ENCODE measurements at places on chromosomes 12 and 14.

GRCh38 chr14:89139404-89140247 is 277.4 kb downstream of the FOXN3 start:
- no peak for DNase-seq

- no peak for DNase-seq
Measured at GRCh38 chr12:40204337-40204736, 20.5 kb upstream of the LRRK2 start.

- peak; percentile 87 for DNase-seq
Measured at GRCh38 chr14:95597784-95598211, 62.9 kb downstream of the GLRX5 start.

GRCh38 chr12:49667325-49668090 is 39.7 kb downstream of the FMNL3 start:
- DNase-seq: no peak

- DNase-seq: no peak
Measured at GRCh38 chr14:24172261-24172860, 481 bp downstream of the REC8 start.

GRCh38 chr12:58074259-58074658 is 132.9 kb downstream of the ATP23 start:
- no peak for DNase-seq

DNA sequence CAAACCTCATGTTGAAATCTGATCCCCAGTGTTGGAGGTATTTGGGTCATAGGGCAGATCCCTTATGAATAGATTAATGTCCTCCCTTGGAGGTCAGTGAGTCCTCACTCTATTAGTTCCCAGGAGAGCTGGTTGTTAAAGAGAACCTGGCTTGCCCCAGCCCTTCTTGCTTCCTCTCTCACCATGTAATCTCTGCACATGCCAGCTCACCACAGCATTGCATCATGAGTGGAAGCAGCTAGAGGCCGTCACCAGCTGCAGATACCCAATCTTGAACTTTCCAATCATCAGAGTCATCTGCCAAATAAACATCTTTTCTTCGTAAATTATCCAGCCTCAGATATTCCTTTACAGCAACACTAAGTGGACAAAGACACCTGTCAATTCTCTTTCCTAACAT is 161.8 kb upstream of the IGF1 start:
- DNase-seq: no peak

DNA sequence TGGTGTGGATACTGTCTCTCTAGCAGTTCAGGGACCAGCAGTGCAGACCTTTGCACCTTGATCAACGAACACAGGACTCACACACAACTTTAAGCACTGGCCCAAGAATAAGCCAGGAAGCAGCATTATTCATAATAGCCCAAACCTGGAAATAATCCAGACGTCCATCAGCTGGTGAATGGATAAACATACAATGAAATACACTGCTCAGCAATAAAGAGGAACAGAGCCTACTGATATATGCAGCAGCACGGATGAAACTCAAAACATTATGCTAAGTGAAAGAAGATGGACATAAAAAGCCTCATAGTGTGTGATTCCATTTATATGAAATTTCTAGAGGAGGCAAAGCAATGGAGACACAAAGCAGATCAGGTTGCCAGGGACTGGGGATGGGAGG is 303.9 kb upstream of the FKBP4 start:
- no peak for DNase-seq

GRCh38 chr12:25307818-25308217 is 57.1 kb upstream of the KRAS start:
- DNase-seq: no peak

DNA sequence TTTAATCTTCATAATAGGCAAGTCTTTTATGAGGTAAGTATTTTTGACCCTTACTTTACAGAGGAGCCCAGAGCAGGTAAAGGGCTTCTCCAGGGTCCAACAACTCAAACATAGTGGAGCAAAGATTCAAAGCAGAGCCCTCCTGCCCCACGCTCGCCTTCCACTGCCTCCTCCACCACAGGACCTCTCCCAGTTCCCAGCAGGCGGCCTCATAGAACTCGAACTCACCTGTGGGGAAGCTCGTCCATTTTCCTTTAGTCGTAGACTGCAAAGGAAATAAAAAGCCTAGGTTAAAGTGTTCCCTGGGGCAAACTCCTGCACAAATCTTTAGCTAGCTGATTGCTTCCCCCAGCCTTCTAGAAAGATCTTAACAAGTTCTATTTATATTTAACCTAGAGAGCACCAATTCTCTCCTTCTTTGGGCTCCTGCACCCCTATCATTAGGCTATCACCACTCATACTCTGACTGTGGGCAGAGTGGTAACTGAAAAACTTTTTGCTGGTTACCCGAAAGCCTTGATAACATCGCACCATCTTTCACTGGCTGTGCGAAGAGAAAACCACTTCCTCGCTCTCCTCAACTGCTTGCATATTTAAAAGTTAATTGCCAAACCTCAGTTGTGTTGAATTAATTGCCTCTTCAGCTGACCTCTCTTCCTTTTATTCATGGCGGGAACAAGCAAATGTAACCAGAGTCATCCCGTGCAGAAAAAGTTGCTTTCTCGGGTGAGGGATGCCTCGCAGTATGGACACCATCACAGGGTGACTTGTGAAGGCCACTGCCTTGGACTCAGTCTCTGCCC is 299.6 kb downstream of the DPF3 start:
- no peak for DNase-seq

GRCh38 chr14:54815016-54815415 is 87.6 kb downstream of the GCH1 start:
- no peak for DNase-seq

DNA sequence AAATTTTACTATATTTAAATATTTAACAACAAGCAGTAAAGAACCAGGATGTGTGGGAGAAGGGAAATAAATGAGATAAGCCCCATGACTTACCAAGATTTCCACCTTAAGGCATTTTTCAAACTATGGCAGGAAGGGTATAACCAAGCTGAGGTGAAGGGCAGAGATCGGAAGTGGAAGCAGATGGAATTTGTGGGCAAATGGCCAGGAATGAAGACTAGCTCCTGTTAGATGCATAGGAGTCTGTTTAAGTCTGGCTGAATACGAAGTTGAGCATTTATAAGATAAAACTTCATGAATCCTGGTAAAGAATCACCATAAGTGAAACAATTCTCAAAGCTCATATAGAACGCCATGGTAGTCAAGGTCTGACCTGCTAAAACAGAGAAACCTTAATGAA is 163.5 kb downstream of the DIO2 start:
- no peak for DNase-seq

DNA sequence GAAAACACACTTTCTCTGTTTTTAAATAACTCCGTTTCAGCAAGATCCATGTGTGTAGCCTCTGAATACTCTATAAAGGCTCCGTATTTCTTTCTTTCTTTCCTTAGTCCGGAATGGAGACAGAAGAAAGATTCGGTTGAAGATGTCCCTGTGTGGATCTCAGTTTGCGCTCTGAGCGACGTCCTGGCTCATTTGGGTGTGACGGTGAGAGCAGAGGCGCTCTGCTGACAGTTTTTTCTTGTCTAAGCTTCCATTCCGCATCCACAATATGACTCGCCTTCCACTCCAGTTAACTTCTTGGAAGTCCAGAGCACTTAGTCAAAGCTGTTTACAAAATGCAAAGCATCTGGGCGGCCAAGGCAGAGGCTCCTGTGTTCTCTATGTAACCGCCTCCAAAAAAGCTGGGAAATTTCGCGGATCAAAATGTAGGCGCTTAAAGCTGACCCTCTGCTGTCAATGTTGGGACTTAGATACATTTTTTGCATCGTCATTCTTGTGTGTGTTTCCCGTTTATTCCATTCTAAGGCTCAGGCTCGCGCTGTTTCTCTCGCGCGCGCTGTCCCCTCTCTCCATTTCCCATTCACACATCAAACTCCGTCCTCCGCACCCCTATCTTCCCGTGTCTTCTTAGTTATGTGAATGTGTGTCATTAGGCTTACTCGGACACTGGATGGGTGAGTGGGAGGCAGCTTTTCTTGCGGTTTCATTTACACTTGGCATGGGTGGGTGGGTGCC is 880 bp upstream of the FLRT2 start:
- DNase-seq: no peak

GRCh38 chr12:12379831-12380730 is 23.2 kb downstream of the BORCS5 start:
- DNase-seq: no peak

DNA sequence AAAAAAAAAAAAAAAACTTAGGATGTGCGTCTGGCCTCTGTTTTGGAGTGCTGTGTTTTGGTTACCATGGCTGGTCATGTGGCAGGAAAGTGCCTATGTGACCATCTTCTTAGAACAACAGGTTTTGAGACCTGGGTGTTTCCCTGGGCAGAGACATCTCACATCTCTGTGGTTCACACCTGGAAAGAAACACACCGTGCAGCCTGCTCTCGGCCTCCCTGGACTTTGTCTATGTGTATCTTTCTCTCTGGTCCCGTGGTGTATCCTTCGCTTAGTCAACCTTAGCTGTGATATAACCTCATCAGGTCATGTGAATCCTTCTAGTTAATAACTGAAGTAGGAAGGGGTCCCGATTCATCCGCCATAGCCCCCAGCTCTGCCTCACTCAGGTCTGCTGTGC is 22.6 kb downstream of the ACADS start:
- no peak for DNase-seq

DNA sequence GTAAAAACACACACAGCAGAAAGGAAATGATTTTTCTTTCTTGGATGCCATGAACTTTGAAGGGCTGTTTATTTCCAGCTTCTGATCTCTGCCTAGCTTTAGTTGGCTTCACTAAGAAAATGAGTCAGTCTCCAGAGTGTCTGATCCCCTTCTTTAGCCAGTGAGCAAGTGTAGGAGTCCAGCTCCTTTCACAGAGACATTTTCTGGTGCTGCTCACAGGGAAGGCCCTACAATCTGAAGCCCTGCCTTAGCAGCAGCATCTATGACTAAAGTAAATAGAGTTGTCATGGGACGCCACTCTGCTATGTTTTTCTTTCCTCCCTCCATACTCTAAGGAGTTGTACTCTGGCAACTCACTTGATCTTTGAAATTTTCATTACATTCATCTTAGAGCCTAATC is 103.5 kb downstream of the RPAP3 start:
- no peak for DNase-seq

GRCh38 chr12:96431067-96431466 is 30.8 kb upstream of the CDK17 start:
- no peak for DNase-seq

DNA sequence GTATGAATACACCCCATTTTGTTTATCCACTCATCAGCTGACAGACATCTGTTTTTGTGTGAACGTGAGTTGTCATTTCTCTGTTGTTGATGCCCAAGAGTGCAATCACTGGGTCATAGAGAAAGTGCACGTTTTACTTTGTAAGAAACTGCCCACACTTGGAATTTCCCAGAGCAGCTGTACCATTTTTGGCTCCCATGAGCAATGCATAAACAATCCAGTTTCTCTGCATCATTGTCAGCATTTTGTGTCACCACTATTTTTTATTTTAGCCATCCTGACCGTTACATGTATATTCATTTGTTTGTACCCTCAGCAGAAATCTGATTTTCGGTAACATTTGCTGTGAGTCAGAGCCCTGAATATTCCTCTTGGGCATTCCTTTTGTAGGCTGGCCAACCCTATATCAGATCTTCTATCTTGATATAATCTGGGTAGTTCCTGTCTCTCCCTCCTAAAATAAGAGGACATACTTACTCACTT is 62.7 kb downstream of the RBM19 start:
- no peak for DNase-seq

GRCh38 chr12:24118668-24119067 is 169.2 kb upstream of the SOX5 start:
- no peak for DNase-seq

- no peak for DNase-seq
Measured at GRCh38 chr12:121513464-121514183, 67.2 kb downstream of the KDM2B start.

DNA sequence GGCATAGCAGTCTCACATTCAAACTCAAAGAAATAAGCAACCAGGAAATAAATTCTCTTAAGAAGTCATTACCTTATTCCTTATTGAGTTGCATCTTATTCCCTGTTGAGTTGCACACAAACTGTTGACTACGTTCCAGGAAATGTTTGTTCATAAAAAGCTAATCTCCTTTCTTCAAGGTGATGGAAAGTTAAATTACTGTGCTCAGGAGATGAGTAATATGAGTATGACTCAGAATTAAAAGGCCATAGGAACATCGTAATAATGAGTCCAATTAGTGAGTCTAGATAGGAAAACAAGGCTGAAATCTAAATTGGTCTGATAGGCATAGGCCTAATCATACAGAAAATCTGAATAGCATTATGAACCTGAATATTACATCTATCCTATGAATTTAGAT is 203.1 kb downstream of the SLC2A13 start:
- DNase-seq: no peak

DNA sequence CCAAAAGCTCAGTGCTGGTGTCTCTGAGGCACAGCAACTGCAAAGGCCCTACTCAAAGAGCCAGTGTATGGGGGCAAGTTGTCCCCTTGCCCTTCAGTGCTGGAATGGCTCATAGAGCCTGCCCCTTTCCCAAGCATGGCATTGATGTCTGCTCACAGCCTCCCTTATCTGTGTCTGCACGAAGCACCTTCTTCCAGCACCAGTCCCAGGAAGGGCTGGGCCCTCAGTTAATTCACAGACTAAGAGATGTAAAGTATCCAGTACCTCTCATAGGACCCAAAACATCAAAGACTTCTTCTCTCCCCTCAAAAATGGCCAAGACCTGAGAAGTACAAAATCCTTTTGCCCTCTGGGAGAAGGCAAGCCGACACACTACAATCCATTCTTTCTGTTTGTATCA is 1.6 kb upstream of the CMAS start:
- DNase-seq: no peak

DNA sequence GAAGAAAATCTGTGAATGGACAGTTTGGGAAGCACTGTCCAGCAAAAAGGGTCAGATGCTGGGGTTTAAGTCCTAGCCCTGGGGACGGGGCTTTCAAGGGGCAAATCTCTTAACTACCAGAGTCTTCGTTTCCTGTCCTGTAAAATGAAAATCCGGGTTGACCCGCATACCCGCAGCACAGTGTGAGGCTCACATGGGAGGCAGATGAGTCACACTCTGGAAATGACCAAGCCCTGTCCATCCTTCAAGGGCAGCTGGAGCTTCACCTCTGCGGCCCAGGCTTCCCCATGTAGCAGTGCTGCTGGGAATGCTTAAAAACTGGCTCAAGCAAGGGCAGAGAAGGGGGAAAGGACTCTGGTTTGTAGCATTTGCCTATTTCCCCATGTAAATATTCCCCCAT is 19.0 kb downstream of the FAM181A start:
- no peak for DNase-seq

DNA sequence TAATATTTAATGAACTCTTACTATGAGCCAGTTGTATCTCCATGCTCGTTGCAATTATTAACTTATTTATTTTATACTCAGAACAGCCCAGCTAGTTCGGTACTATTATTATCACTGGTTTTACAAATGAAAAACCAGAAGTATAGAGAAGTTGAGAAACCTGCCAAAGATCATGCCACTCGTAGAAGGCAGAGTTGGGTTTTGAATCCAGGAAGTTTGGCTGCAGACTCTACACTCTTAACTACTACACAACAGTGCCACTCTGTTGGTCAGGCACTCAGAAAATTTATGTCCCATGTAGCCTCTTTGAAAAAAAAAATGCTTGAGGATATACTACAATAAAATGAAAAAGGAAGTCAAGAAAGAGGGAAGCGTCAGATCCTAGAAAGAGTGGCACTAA is 71.5 kb upstream of the ARID2 start:
- no peak for DNase-seq
